HS-27A (cell line): ENCODE measurements at places on chromosomes 4 and X.

GRCh38 chr4:40046311-40046980, 10.2 kb upstream of the N4BP2 start:
- no peak for DNase-seq

- DNase-seq: no peak
Measured at GRCh38 chr4:137309424-137309823, 222.9 kb downstream of the PCDH18 start.

GRCh38 chr4:99352602-99353537, at the start of gene ADH1C:
ADH1C (minus strand) TSS chr4:99352746; CDS start chr4:99352675, 71 bp downstream.
- no peak for DNase-seq

- no peak for DNase-seq
Measured at GRCh38 chr4:105453550-105454205, 20.2 kb downstream of the PPA2 start.

- DNase-seq: no peak
Measured at GRCh38 chr4:167177925-167178324, 56.4 kb downstream of the SPOCK3 start.

DNA sequence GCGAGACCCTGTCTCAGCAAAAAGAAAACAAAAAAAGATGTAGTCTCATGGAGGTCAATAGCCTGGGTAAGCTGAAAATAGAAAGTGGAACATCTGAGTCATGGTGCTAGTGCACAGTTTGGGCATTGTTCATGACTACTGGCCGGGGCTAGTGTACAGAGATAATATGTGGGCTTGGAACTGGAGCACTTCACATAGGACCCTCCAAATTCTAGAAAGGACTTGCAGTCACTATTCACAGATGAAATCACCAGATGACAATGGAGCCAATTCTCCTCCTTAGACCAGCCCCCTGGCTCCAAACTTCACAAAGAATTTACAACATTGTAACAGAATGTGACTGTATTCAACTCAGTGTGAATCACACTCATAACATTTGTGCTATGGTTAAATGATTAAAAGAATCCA, 367.8 kb upstream of the SLC7A11 start:
- DNase-seq: peak; percentile 31

- DNase-seq: no peak
Measured at GRCh38 chrX:135295944-135296305, 13.4 kb upstream of the ETDC start.

GRCh38 chrX:128891554-128891953, 631.7 kb downstream of the SMARCA1 start:
- no peak for DNase-seq

- no peak for DNase-seq
Measured at GRCh38 chr4:176814770-176815169, 22.0 kb upstream of the VEGFC start.

DNA sequence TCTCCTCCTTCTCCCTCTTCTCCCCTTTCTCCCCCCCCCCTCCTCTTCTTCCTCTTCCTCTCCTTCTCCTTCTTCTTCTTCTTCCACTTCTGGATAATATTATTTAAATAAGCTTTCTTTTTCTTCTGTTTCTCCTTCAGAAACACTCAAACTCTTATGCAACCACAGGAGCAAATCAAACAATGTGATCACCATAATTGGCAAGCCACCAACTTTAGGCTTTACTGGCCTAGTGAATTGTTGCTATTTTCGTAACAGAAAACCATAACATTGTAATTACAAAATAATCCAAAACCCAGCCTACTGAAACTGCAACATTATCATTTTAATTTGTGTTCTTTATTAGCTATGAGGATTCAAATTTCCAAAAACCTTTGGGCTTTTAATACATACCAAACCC, 14.3 kb downstream of the DCAF8L1 start:
- no peak for DNase-seq

GRCh38 chr4:154490583-154491340, 837 bp downstream of the DCHS2 start:
- DNase-seq: no peak

DNA sequence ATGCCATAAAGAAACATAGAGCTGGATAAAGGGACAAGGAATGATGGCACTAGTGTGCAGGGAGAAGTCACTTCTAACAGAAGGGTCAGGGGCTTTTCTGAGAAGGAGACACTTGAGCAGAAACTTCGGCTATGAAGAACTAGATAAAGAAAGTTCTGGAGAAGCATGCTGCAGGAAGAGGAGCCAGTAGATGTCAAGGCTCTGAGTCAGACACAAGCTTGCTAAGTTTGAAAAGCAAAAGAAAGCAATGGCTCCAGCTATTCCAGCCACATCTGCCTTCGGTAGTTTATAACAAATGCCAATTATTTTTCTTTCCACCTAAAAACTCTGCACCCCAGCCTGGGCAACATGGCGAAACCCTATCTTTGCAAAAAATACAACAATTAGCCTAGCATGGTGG, 7.5 kb downstream of the NUDT6 start:
- DNase-seq: no peak

GRCh38 chr4:67580577-67580976, 22.1 kb downstream of the STAP1 start:
- DNase-seq: no peak

DNA sequence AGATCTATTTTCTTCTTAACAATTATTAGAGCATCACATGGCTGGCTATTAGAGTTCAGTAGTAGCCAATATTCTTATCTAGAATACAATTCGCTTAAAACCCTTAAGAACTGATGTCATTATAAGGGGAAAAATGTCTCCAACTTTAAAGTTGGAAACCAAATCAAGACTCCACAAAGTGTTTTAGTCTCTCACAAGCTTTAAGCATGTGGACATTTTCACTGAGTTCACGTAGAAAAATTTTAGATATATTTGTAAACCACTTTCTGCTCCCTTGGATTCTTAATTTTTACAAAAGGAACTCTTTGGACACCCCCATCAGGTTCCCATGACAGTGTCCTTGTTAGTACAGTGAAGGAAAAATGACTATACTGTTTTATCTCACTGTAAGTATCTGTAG, 123.9 kb upstream of the NAP1L5 start:
- no peak for DNase-seq

- no peak for DNase-seq
Measured at GRCh38 chr4:55670695-55671094, 34.6 kb upstream of the NMU start.

GRCh38 chr4:52925531-52925968, 63.4 kb downstream of the RASL11B start:
- no peak for DNase-seq

GRCh38 chr4:108114503-108114902, 54.2 kb downstream of the LEF1 start:
- no peak for DNase-seq

DNA sequence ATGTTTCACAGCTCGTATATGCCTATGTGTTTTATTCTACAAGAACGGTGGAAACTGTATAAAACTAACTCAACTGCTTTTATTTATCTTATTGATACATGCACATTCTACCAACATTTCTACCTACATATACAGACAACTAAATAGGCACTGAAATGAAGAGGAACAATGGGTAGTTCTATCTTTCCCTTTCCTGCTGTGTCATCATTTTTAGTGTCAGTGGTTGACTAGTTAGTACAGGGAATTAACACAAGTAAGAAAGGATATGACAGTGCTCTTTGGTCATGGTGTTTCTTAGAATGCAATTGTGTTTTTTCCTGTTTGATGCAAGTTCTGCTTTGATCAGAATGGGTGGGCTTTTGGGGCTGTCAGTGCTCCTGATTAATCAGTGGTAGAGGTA, 293.8 kb upstream of the CTSO start:
- DNase-seq: no peak

DNA sequence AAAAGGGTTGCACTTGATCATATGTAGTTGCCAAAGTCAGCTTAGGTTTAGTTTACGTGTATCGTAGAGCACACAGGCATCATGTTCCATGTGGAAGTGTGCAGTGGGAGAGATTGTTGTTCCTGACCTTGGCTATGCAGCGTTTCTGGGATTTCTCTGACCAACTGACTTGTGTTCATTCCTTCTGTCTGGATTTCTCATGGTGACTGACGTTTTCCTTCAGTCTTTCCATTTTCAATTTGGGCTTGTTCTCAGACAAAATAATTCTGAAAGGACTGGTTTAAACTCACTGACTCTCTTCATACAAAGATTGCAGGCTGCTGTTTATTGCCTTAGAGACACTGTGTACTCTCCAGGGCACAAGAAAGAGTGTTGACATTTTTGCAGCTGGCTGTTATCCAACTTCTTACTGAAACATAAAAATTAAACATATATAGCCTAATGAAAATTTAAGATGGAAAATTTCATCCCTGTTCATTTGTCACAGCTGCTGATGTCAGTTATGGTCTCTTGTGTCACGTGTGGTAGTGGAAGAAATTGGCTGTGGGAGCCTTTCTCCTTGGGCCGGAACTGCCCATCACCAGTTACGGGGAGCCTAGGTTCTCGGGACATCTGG, 95.4 kb downstream of the TNIP2 start:
- no peak for DNase-seq

DNA sequence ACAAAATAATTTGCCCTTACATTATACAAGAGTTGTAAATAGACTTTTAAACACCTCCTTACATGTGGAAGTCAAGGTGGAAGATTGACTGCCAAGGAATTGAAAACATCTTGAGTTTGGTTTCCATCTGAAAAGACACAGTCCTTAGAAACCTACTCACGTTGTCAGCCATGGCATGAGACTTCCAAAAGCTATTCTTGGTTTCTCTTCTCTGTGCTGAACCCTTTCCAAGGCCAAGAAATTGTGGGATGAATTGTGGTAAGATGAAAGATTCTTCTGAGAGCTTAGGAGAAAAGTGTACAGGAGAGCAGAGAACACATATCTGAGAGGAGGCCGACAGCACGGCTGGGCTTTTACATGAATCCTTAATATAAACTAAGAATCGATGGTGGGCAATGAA, 370.0 kb downstream of the FBXW7 start:
- DNase-seq: no peak

- no peak for DNase-seq
Measured at GRCh38 chrX:28625223-28625622, 38.0 kb downstream of the IL1RAPL1 start.

DNA sequence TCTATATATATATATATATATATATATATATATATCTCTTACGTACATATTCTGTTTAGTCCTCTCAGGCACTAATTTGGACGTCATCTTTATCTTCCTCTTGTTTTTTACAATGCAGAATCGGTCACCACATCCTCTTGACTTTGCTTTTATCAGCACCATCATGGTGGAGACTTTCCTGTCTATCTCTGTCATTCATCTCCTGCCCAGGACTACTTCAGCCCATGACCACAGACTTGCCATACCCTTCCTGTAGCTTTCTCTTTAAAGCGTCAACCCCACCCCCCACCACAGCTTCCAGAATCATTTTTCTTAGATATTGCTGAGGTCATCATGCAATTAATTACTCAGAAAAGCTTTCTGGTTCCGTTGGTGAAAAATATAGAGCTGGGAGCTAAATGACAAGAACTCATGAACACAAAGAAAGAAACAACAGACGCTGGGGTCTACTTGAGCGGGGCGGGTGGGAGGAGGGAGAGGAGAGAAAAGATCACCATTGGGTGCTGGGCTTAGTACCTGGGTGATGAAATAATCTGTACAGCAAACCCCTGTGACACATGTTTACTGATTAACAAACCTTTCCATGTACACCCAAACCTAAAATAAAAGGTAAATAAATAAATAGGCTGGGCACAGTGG, 30.5 kb upstream of the PRKX start:
- DNase-seq: no peak

- no peak for DNase-seq
Measured at GRCh38 chrX:84666086-84666485, 163.8 kb upstream of the HDX start.

DNA sequence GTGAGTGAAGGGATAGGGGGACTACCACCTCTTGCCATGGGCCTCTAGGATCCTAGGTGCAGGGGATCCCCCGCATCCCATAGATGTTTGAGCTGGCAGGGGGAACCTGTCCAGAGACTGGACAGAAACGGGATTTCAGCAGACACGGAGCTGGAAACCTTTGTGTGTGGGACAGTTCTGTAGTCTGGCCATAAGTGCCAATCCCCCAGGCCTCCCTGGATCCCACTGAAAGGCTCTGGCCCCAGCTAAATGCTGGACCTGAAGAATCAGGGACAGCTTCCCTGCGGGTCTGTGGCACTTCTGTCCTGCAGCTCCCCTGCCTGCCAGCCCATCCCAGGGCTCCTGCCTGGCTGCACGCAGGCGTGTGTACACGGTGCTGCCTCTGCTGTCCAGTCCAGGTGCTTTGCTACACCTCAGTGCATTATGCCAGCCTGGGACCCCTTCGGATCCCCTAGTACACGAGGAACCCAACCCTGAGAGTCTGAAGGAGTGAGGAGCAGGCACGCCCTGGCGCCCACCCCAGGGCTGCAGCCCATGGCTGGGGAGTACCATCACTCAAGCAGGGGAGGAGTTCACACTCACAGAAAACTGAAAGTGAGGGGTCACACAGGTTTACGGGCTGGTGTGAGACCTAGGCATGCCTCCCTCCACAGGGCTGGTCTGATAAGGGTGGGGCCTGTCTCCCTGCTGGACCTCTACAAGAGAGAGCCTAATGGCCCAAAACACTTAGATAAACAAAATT, 703.0 kb downstream of the ARAP2 start:
- no peak for DNase-seq

- DNase-seq: no peak
Measured at GRCh38 chr4:39044956-39045826, 13.0 kb upstream of the TMEM156 start.

DNA sequence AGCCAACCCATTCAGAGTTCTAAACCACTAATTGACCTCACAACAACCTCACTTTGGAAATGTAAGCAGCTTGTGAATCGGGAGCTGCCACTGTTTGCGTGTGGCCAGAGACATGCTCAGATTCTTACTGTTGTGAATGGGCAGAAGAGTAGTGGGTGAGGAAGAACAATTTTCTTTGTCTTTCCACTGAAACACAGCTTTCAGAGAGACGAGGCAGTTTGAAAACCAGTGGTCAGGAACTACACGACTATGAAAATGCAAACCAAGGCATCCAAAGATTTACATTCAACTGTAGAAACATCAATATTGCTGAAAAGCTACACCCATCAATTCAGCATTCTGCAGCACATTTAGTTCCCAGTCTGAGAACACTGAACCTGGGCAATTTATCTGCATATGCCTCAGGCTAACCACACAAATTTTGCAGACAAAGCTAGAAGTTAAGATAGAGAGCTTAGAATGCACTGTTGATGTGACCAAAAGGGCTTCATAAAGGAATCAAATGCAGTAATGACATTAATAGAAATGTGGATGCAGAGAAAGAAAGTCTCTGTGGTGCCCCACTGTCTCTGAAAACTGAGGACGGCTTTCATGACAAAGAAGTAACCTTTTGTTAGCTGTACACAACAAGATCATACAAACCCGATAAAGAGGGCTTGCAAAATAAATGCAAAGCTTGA, 134.3 kb downstream of the APBB2 start:
- DNase-seq: no peak

DNA sequence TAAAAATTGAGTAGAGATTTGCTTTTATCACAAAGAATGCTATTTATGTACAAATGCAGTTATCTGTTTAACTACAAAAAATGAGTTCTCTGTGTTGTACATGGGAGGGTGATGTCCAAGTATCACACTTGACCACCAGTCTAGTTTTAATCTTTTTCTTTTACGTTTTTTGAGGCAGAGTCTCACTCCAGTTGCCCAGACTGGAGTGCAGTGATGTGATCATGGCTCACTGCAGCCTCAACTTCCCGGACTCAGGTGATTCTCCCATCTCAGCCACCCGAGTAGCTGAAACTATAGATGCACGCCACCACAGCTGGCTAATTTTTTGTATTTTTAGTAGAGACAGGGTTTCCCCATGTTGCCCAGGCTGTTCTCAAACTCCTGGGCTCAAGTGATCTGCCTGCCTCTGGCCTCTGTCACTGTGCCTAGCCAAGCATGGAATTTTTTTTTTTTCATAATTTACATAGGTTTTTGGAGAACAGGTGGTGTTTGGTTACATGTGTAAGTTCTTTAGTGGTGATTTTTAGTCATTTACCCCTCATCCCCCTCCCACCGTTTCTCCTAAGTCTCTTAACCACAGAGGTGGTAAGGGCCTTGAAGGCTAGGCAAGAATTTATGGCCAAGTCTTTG, 47.9 kb upstream of the RPA4 start:
- DNase-seq: no peak
